EH (cell line): ENCODE measurements at places on chromosomes 5 and 9.
A peak's percentile ranks its signal among the peaks of the same experiment; 100 is the strongest.

DNA sequence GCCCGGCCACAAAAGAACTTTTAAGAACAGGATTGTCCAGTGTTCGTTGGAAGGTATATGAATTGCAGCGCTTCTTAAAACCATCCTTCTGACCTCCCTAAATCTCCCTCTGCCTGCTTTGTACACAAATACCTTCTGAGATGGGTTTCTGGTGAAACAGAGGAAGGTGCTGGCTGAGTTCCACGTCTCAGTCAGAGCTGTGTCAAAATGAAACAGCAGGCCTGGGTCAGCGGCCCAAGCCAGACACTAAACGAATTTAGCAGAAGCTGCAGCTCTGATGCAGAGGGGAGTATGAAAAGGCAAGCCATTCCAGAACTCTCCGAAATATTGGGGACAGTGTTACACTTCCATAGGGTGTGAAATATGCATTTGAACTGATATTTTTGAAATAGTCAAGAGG, 37.8 kb upstream of the CRB2 start:
- no peak for DNase-seq

- peak; percentile 78 for DNase-seq
These were observed 72.6 kb downstream of the PIK3R1 start for GRCh38 chr5:68287976-68288706.

GRCh38 chr9:129610473-129611306, 10.2 kb downstream of the C9orf50 start:
- peak; percentile 70 for DNase-seq

GRCh38 chr5:160835376-160835775, 16.6 kb downstream of the ATP10B start:
- DNase-seq: no peak

- DNase-seq: no peak
These were observed 40.9 kb downstream of the FAF2 start for GRCh38 chr5:176489077-176489476.

GRCh38 chr9:134991808-134992754, 74.4 kb upstream of the FCN1 start:
- no peak for DNase-seq

DNA sequence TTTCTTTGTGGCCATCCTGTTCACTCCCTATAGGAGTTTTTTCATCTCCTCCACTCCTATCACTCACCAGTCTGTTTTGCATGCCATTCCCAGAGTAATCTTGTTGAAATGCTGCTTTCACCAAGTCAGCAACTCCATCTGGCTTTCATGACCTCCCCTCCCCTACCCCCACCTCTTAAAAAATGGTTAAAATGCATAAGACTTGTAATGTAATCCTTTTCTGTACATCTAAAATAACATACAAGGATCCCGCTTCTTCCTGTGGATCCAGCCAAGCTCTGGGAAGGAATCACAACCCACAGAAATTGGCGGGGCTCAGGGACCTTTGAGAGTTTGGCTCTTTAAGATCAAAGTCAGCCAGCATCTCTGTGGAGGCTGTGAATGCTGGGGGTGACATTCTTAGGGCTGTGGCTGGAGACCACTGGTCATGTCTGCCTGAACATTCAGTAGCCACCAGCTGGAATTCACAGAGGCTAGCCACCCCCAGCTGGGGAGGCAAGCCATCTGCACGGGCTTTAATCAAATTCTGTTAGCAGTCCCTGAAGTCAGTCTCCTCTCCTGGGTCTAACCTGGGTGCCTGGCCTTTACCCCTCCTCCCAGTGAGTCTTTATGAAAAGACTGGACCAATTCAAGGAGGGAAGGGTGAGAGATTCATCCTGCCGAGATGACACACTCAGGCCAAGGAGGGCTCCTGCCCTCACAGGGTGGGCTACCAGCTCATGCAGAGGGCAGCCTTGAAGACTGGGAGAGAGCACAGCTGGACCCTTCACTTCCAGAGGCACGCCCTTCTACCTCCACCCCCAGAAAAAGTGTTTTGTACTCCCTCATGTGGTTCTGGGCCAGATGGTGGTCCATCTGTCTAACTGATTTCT, 132.9 kb downstream of the LIFR start:
- DNase-seq: peak; percentile 23

DNA sequence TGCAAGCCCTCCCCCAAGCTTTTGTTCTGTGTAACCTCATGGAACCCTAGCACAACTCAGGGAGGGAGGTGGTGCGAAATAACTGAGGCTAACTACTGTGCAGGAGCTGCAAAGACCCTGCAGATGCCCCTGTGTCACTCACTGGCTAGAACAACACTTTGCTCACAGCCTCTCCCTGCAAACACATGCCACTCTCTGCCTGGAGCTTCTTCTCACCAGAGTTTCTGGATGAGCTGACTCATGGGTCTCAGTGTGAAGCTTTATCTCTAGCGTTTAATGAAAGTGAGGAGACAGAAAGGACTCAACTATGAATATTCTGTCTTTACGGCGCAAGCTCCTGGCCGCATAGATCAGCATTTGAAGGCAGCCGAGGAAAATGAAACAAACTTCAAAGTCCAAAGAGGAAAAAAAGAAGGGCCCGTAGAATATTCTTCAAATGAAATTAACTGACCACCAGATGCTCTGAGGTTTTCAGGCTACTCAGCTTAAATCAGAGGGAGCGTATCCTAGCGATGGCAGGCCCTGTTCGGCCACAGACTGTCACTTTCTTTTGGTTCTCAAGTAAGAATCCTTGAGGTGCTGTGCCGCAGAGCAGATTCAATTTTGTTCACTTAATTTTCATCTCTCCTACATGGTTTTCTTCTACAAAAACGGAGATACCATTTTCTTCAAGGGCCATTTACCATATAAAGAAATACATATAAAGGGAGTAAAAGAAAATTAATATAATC, 77.7 kb upstream of the TAS2R1 start:
- DNase-seq: peak; percentile 70

DNA sequence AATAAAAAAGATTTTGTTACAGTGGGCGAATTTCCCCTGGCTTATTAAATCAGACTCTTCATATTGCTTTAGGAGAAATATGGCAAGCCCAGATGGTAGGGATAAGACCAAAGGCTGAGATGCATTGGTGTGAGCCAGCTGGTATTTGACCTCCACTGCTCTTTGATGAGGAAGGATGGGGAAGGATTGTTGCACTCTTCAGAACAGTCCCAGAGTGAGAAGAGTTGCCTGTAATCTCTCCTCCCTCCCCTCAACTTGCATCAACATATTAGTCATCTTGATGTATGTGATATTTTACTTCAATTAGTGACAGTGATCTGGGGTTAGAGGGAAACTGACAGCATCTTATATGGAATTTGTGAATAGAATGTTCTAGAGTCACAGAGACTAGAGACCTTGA, 136.6 kb downstream of the ADAMTS12 start:
- DNase-seq: peak; percentile 57

DNA sequence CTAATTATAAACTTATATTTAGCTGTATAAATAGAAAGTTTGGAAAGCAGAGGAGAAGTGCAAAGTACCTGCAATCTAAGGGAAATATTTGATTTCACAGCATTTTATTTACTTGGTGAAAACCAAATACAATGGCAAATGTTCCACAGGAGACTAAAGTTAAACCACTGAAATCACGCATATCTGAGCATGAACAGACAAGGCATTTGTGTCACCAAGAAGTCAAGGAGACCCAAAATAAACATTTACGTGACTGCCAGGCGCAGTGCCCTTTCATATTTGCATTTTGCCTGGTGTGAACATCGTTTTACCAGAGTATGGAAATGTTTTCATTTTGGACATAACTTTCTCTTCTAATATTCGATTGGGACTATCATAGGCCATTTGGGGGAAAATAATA, 20.6 kb downstream of the UGCG start:
- DNase-seq: no peak

DNA sequence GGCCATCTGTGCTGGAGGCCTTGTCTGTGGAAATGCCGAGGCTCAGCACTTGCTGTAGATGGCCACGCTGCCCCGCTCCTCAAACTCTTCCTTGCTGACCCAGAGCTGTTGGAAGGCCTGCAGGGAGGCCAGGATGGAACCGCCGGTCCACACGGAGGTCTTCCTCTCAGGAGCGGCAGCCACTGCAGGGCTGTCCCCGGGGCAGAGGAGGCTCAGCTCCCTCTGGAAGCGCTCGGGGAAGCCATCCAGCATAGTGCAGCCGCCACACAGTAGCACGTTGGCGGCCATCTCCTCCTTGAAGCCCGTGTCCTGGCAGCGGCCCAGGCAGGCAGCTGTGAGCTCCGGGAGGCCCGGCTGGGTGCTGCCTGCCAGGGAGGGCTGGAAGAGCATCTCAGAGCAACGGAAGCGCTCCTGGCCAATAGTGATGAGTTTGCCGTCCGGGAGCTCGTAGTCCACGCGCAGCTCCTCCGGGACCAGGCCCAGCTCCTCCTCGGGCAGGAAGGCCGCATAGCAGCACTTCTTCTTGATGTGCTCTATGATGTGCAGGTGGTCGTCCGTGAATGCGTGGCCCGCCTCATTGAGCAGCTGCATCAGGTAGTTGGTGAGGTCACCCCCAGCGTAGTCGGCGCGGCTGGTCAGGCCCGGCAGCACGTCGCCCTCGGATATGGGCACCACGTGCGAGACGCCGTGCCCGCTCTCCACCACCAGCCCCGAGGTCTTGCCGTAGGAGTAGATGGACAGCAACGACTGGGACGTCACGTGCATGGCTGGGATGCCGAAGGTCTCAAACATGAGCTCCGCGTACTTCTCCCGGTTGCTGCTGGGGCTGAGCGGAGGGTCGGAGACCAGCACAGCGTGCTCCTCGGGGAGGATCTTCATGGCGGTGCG, 901 bp downstream of the ACTL7B start:
- DNase-seq: no peak

GRCh38 chr5:18712936-18713485, 1078.8 kb downstream of the TAF11L14 start:
- no peak for DNase-seq

- no peak for DNase-seq
These were observed 67.1 kb upstream of the GABRP start for GRCh38 chr5:170716396-170716795.
